ENCODE measurements at places on chromosomes 7 and 10.

- no peak for DNase-seq
Observed at GRCh38 chr7:22387583-22387982, 30.6 kb upstream of the RAPGEF5 start.

DNA sequence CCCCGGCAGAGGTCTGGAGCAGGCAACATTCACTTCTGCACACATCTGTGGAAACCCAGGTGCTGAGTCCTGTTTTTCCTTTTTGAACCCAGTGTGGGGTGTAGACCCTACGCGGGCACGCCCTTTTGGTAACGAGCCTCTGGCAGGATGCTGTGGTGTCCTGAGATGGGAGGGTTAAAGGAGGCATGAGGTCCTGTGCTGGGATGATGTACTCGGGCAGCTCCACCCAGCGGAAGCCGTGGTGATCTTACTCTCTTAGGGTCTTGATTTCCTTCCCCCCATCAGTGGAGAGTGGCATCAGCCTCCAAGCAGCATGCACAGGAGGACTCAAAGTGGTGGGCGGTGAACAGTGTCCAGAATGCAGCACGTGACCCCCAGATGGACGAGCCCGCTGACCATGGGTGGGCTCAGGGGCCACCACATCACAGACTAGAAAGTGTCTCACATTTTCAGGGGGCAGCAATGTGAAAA lies 148.6 kb downstream of the DNAJB6 start:
- DNase-seq = no peak

DNA sequence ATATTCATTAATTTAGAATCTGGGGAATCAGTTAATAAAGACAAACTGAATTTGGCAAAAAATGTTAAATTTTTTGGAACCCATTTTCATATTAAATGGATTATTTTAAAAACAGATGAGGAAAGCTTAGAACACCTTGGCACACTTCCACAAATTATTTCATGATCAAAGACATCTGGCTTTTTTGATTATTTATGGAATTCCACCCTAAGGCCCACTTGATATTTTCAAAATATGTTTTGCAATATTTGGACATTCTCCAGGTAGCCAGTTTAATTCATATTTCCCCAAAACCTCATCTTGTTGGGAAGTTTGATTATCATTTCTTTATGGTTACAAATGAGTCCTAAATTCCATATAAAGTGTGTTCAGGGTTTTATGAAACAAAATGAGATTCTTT lies 129.9 kb downstream of the DOCK4 start:
- DNase-seq = no peak

- DNase-seq = peak; percentile 73
Observed at GRCh38 chr7:31443457-31443856, 70.4 kb upstream of the ITPRID1 start.

GRCh38 chr10:120606051-120606764 lies 149.2 kb downstream of the PLPP4 start:
- DNase-seq = no peak

DNA sequence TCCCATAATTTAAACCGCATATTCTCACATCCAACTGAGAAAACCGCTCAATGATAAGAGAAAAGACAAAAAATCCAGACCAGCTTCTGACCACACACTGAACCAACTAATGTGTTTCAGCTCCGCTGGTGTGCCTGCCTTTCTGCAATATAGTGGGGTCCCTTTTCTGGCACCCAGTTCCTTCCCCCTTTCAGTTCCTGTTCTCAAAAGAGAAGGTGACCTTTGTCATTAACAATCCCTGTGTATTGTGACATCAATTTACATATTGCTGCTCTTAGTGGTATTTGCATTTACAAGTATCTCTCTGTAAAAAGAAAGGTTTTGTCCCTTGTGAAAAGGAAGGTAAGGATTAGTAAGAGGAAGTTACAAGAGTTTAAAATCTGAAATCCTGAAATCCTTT lies 1.4 kb downstream of the PPP1R17 start:
- DNase-seq = no peak

- no peak for DNase-seq
Observed at GRCh38 chr7:128997181-128997580, 57.7 kb downstream of the TNPO3 start.

GRCh38 chr10:29426420-29426819 lies 137.6 kb downstream of the LYZL1 start:
- no peak for DNase-seq
